ENCODE measurements at places on chromosomes 7 and 10.

DNA sequence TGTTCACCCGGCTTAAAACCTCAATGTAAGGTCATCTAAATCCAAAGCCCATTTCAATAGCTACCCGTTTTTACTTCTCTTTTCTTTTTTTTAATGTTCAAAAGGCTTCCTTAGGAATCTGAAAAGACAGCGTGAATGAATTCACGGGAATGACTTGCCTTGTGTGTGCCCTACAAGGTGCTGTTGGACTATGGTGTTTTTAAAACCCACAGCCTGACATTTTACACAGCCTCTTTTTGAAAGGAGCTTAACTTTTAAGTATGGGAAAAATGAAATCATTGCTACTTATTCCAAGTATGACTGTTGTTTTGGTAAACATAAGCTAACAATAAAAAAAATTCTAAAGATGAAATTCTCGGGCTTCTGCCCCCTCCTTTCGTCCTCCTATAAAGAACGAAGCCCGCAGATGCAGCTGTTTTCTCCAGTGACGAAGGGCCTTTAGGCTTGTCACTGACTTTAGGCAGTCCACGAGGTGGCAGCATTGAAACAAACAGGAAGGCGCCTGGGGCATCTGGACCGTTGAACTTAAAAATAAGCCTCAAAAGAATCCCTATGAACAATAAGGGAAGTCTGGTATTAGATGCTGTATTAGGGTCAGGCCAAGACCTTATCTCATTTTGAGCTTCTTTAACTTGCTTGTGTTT is 141.3 kb downstream of the NRP1 start:
- peak; percentile 74 for DNase-seq

DNA sequence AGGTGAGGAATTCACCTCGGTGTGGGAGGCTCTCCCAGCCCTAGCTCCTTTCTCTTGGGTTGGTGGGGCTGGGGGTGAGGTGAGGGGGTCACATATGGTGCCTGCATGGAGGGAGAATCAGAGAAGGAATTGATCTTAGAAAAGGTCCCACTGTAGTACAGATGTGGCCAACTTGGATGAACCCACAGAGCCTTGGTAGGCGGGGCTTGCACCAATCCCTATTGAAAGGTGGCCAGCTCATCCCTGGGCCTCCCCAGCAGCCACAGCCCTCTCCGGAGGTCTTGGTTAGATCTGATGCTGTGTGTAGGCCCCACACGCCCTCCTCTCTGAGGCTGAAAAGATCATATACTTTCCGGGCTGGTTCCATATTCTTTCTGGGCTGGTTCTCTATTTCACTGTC is 19.0 kb downstream of the HKDC1 start:
- DNase-seq = no peak

- no peak for DNase-seq
Observed at GRCh38 chr7:87316846-87317552, 28.5 kb upstream of the CROT start.

- DNase-seq = no peak
Observed at GRCh38 chr7:141203586-141203985, 129.7 kb downstream of the TMEM178B start.

GRCh38 chr7:115674467-115675024 is 356.0 kb downstream of the TFEC start:
- DNase-seq = no peak

DNA sequence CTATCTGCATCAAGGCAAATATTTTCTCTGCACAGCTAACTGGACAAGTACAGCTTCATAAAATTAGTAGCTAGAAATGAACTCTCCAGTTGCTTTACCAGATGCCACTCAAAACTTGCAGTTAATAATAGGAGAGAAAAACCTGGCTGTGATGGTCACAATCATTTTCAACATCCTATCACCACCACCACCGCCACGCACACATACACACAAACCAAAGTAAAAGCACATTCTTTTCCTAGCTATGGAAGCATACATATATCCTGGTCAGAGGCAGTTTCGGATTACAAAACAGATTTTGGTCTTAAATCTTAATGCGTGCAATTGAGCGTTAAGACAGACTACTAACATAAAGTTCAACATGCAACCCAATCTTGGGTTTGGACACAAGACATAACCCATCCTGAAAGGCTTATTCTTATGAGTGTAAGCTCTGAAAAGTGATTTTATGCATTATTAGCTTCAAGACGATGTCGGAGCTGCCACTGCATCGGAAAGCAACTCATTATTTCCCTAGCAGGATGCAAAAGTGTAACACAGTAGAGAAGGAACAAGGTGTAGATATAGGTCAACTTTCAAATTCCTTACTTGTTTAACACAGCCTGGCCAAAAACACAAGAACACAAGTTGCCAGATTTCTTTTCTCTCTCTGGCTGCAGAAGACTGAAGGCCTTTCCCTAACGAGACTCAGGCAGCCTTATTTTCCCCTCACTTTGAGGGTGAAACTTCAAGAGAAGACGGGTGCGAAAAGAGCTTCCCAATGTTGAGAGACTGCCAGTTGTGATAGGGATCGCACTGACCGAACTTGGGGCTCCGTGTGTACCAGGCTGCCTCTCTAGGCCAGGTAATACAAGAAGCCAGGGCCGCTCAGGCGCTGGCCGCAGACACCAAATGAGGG is 1.2 kb downstream of the CACUL1 start:
- DNase-seq = no peak

All from NCI-H774 (cell line).